ENCODE measurements at places on chromosomes 1 and 21.

GRCh38 chr1:201153474-201154388, 543 bp downstream of the TMEM9 start:
- peak; percentile 46 for DNase-seq

DNA sequence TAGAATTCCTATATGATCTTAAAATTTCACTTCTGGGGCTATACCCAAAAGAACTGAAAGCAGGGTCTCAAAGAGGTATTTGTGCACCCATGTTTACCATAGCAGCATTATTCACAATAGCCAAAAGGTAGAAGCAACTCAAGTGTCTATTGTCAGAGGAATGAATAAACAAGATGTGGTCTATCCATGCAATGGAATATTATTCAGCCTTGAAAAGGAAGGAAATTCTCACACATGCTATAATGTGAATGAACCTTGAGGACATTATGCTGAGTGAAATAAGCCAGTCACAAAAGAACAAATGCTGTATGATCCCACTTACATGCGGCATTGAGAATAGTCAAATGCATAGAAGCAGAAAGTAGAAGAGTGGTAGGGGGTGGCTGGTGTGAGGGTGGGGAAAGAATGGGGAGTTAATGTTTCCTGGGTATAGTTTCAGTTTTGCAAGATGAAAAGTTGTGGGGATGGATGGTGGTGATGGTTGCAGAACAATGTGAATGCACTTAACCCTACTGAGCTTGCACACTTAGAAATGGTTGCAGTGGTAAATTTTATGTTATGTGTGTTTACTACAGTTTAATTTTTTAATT, 122.4 kb downstream of the TOMM20 start:
- no peak for DNase-seq

GRCh38 chr1:17914131-17914530, 159.0 kb downstream of the ACTL8 start:
- no peak for DNase-seq

GRCh38 chr1:206513312-206514111, 6.2 kb downstream of the RASSF5 start:
- peak; percentile 78 for DNase-seq

DNA sequence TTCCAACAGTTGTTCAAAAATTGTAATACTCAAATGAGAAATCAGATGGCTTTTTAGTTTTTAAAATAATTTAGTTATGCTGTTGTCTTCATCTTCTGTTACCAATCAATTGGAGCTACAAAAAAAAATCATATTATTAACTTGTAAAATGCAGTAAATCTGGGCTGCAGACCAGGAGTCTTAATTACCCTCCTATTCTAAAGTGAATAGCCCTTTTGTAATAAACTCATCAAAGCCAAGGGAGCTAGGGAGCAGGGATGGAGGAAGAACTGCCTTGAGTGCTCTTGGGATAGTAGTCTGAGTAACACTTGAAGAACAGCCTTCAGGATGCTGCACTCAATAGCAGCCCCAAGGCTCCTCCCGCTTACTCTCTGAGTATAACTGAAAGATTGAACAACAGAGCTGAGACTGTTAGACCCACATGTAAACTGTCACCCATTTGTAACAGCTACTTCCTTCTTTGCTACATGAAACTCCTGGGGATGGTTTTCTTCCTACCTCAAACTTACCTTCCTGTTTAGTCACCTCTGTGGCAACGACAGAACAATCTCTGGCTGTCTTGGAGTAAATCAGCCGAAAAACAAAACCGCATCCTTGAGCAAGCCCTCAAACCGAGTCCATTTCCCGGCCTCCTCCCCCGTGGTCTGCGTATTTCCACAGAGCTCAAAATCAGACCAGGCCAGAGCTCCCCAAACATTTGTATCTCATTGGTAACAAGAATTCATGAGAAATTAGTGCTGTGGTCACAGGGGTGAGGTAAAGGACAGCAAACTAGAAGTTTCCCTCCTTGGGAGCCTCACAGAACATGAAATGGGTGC, 55.9 kb downstream of the CD58 start:
- DNase-seq = peak; percentile 65

DNA sequence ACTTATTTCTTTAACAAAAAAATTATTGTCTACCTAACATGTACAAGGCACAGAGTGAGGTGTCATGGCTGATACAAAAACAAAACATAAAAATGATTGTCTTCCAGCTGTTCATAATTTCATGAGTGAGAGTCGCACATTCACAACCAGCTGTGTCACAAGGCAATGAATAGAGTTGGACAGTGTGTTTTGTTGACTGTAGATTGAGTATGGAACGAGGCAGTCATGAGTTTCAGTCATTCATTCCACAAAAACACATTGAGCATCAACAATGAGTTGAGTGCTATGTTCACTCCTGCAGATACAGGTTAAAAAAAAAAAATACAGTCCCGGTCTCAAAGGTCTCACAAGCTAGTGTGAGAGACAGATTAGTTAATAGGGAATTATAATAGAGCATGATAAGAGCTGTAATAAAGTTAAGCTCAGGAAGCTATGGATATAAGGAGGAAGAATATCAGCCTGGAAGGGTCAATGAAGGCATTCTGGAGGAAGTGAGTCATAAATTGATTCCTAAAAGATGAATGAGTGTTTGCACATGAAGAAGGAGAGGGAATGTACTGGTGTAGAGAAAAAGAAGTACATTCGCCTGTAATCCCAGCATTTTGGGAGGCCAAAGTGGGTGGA, 47.8 kb upstream of the ARHGAP29 start:
- DNase-seq = no peak

- DNase-seq = peak; percentile 3
Measured at GRCh38 chr1:206716159-206716869, 31.6 kb downstream of the MAPKAPK2 start.

DNA sequence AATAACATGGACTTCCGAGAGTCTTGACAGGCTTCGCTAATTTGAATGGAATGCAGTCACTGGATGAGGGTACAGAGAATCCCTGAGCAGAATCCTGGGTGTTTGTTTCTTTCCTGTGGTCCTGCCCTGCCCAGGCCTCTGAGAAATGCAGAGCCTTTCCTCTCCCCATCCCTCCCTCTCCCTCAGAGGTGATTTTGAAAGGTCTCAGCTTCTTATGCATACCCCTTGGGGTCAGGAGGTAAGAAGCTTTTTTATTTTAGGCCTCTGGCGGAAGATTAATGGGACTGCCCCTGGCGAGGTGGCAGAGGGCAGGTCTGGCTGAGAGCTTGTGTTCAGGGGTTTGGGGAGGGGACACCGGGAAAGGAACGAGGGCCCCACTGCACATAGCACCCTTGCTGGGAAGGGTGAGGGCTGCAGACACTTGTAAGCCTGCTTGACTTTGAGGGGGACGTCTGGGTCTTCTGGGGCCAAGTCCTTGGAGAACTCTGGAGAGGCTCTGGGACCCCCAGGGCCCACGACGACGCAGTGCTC, 116.5 kb upstream of the SLC45A1 start:
- DNase-seq = no peak

GRCh38 chr1:202355944-202356553, 7.5 kb downstream of the PPP1R12B start:
- DNase-seq = no peak

All from upper lobe of left lung (tissue), 6 donors.